ENCODE measurements at places on chromosomes 3 and 15.

- no peak for DNase-seq
These were observed 13.0 kb downstream of the C3orf18 start for GRCh38 chr3:50554553-50554952.

GRCh38 chr3:30641416-30642251 is 35.2 kb downstream of the TGFBR2 start:
- no peak for DNase-seq

DNA sequence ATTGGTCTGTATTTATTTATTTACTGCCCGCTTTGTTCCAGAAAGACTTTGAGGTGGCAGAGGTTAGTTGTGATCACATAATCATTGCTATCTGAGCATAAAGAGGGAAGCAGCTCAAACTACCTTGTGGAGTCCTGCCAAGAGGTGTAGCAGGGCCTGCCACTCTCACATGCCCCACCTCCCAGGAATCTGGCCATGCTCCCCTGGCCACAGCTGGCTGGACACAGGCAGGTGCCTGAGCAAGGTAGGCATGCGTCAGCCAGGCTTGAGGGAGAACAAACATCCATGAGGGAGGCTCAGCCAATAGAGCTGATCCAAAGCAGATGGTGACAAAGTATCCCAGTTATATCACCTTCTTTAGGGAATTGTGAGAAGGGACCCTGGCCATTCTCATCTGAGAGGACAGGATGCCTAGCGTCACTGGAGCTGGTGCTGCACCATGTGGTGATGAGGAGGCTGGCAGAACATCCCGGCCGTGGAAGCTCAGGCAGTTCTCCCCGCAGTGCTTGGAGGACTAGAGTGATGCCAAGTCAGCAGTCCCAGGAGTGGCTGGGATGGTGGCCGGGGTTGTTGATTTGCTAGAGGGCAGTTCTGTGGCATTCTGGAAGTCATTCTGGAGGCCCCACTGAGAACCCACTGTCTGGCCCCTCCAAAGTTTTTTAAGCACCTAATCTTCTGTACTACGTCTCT is 6.8 kb upstream of the POLG start:
- DNase-seq: no peak

DNA sequence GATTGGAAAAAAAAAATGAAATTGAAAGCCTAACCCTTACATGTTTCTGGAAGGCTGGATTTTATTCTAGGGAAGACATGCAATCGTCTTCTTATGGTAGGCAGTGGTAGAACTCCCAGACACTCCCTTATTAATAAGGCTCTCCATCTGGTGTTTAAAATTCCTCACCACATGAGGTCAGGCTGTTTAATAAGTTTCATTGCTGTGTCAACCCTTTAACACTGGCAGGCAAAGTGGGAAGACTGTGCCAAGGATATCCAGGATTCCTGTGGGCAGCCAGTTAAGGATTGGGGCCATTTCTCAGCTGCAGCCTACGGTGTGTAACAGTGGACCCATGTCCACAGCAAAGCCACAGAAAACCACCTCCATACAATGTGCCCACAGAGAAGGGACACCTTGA is 225.5 kb upstream of the CHRM5 start:
- no peak for DNase-seq

DNA sequence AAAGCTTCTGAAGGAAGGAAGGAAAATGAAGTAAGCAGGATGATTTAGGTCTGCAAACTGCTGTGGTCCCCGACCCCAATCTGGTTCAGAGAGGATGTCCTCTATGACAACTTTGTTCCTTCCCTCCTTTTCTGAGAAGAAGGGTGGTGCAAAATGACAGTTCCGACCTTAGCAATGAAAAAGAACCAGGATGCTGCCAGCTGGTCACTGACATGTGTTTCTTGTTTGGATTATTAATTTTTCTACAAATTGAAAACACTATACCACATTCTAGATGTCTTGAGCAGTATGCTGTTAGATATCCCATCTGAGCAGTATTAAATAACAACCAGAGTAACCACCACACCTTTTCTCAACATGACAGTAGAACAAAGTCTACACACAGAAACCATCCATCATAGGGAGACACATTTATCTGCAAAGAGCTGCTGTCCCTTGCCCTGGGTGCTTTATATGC is 27.5 kb downstream of the CDCP1 start:
- no peak for DNase-seq

GRCh38 chr15:92580521-92580920 is 75.1 kb downstream of the FAM174B start:
- DNase-seq: no peak

DNA sequence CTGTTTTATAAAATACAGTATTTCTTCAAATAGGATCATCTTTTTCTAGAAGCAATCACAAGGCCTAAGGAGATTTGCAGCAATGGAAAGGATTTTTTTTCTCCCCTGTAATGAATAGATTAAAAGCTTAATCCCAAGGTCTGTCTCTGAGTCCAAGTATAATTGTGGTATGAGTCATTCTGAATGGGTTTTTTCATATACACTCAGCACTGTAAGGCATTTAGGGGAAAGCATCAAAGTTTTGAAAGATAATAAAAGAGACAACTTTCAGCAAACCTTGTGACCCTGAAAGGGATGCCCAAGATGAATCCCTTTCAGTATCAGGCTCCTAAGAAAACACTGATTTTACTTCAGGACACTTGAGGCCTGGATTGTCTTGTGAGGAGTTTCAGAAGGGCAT is 23.3 kb upstream of the LARS2 start:
- DNase-seq: no peak

GRCh38 chr15:33448961-33449606 is 138.3 kb downstream of the RYR3 start:
- no peak for DNase-seq

GRCh38 chr3:35787936-35788335 is 148.6 kb downstream of the ARPP21 start:
- DNase-seq: no peak

DNA sequence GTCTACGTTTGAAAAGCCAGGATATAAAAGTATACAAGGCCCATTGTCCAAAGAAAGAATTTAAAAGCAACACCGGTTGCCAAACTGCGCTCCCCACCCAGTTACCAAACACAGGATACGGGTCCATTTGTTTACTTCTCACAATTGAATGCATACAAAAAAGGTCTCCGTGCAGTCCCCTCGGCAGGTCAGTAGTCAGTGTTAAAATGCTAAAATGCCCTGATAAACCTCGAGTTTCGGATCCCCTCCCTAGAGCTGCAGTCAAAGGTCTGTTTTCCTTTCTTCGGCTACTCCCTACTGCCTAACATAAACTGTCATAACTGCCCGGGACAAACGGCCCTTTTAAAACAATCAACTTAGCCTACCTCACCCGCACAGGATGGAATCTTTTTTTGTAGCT is 534.6 kb downstream of the FOXP1 start:
- DNase-seq: no peak

GRCh38 chr15:78619022-78619950 is 1.5 kb downstream of the CHRNA3 start:
- DNase-seq: no peak

DNA sequence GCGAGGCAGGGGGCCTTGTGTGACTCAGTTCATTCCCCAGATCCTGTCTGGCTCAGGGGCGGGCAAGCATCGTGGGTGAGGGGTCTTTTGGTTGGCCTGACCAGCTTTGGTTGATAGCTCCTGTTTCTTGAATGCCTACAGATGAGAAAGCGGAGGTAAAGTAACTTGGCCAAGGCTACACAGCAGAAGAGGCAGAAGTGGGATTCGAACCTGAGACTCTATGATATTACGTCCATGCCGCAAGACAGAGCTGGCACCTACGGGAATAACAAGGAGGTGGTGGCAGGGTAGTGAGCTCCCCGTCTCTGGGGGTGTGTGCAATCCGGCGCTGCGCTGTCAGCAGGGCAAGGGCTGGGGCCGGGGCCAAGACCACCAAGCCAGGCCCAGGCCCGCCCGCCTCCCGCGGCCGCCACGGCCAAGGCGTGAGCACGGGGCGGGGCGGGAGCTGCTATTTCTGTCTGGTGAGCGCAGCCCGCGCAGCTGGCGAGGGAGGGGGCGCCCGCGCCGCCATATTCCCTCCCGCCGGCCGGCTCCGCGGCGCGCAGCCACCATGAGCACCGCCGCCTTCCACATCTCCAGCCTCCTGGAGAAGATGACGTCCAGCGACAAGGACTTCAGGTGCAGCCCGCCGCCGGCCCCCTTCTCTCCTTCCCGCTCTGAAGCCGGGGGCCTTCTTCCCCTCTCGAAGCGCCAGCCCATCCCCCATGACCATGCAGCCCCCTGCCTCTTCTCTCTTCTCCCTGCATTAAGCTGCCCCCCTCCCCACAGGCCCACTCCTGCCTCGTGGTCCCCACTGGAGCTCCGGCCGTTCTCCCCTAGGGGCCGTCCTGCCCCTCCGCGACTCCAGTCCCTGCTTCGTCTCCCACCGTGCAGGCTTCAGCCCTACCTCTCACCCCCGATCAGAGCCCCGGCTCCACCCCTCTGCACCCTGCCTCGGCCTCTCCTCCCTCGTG is at the start of gene CAND2:
TSS of gene CAND2 (plus strand) at position 510 of the 953 bp plus-strand sequence. CDS start at position 551, 41 bp downstream.
- peak; percentile 15 for DNase-seq

DNA sequence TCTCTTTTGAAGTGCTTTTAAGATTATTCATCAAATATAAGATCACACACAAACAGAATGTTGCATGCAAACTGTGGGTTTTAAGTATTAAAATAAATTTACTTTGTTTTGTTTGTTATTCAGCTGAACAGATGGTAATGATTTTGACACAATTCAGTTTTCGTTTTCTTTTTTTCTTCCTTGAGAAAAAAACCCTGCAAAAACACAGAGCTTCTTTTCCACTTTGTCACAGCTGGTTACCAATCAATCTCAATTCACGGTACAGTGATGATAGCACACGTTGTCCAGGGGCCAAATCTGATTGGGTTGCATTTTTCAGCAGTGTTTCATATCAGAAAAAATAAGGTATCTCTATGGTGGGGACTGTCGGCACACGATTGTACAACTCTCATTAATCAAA is 473.6 kb downstream of the ROBO2 start:
- DNase-seq: no peak

DNA sequence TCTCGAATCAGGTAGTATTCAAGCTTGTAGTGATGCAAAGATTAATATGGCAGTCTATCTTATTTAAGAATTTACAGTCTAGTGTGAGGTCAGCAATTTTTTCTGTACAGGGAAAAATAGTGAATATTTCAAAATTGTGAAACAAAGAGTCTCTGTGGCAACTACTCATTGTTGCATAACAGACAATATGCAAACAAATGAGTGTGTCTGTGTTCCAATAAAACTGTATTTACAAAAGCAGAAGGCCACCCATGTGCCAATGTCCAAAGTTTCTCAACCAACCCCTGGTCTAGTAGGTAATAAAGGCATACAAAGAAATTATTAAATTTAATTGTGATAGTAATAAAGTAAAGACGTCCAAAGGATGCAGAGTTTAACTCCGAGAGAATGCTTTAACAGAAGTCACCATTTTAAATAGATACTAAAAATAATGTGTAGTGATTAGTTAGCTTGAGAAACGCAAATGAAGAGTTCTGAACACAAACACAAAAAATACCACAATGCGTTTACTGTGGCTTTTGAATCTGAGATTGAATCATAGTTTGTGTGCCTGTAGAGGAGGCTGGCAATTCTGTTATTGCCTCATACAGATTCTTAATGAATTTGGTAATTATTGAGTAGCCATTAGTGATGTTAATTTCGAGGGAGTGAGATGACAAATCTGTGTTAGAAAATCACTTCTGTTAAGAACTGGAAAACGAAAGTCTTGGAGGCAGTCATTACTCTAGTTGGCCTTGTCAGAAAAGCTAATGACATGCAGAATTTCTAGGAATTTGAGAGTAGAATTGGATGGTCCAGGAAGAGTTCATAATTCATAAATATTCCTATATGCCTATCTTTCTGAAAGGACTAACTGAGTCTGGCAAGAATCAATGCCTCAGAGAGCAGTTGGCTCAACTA is 48.7 kb downstream of the CADM2 start:
- no peak for DNase-seq

DNA sequence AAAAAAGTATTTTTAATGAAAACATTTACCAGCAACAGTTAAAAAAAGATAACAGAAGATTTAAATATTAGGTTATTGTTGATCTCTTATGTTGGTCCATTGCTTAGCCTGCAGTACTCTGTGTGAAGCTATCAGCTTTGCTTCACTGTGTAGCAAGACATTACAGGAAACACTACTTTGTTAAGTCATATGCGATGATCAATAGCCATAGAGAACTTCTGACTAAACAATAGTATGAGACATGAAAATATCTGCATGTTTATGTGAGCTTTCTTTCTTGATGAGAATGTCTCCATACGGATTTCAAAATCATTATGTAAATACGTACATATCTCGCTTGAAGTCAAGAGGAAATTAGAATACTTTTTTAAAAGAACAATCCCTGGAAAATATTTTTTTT is 27.0 kb upstream of the CAPN3 start:
- DNase-seq: no peak

- DNase-seq: no peak
These were observed 69.3 kb upstream of the ST8SIA2 start for GRCh38 chr15:92324101-92324963.

GRCh38 chr3:159236321-159236720 is 434.5 kb downstream of the MFSD1 start:
- no peak for DNase-seq

DNA sequence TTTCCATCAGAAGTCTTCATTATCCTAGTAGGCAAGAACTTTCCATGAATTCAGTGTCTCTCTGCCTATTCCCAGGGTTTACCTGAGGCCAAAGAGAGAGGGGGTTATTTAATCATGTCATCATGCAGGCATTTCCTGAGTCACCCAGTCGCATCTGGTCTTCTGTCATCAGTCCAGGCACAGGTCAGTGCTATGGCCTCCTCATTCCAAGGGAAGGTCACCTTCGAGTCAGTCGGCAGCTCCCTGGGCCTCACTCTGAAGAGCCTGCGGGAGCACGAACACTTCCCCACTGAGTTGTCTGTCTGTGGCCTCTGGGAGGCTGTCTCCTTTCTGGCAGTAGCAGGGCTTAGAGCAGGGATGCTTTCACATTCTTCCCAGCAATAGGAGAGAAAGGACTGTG is 26.2 kb upstream of the LRTM1 start:
- no peak for DNase-seq

GRCh38 chr15:26126070-26126469 is 262.9 kb upstream of the ATP10A start:
- no peak for DNase-seq

GRCh38 chr15:65395567-65396202 is 17.9 kb upstream of the IGDCC3 start:
- no peak for DNase-seq

DNA sequence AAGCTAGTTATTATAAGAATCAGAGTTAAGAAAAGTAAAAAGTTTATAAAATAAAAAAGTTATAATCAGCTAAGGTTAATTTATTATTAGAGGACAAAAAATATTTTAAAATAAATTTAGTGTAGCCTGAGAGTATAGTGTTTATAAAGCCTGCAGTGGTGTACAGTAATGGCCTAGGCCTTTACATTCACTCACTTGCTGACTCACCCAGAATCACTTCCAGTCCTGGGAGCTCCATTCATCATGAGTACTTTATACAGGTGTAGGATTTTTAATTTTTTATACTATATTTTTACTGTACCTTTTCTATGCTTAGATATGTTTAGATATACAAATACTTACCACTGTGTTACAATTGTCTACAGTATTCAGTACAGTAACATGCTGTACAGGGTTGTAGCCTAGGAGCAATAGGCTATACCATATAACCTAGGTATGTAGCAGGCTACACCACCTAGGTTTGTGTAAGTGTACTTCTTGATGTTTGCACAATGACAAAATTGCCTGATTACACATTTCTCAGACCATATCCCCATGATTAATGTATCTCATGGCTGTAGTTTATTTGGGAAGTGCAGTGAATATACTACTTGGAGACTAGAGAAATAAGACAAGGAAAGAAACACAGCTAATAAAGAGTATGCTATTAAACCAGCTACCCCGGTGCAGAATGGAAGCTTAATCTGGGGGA is 101.9 kb upstream of the GALNT15 start:
- no peak for DNase-seq

GRCh38 chr3:99084156-99084555 is 182.7 kb upstream of the DCBLD2 start:
- DNase-seq: no peak

- no peak for DNase-seq
These were observed 368.2 kb upstream of the ROPN1 start for GRCh38 chr3:124360155-124360554.

Data from effector CD8-positive, alpha-beta T cell (primary cell).